ENCODE measurements at places on chromosomes 6 and 20. TPM values are rescaled to one million over a fixed set of nuclear protein-coding genes. Genes with fewer than 3 reads are reported as not detected.

Gene PTPRA
- total RNA-seq = 19.5 TPM

Gene C6orf132
- 10.5 TPM for total RNA-seq

Gene RALGAPB
- total RNA-seq = 14.1 TPM

Gene GABRR1
- not detected for total RNA-seq

Gene ERVFRD-1
- total RNA-seq = not detected

Gene TCF19
- total RNA-seq = 2.4 TPM

Gene MAS1
- total RNA-seq = not detected

Gene MOG
- total RNA-seq = not detected

Gene TFAP2A
- total RNA-seq = 0.31 TPM

Gene LAMA2
- total RNA-seq = 9.7 TPM

Gene HSPA1L
- total RNA-seq = 0.51 TPM

Gene DNMT3B
- total RNA-seq = 3.2 TPM

Gene TUBB2B
- total RNA-seq = 4.5 TPM

Gene TRIM10
- not detected for total RNA-seq

Gene KIAA1755
- 1.4 TPM for total RNA-seq

Gene PACSIN1
- 0.67 TPM for total RNA-seq

Gene CEBPB
- 35.1 TPM for total RNA-seq

Gene WDR46
- 27.5 TPM for total RNA-seq

Gene POM121L2
- not detected for total RNA-seq

Gene THBD
- total RNA-seq = 3.7 TPM

Gene CTAGE9
- total RNA-seq = not detected

Gene DDX43
- total RNA-seq = 0.31 TPM

Gene SCRT2
- total RNA-seq = not detected

Gene ZNF512B
- 8.9 TPM for total RNA-seq

Gene VARS1
- 29.4 TPM for total RNA-seq

Gene ASIP
- not detected for total RNA-seq

Gene SLC22A7
- not detected for total RNA-seq

Gene TPX2
- total RNA-seq = 0.79 TPM

Gene TNNC2
- not detected for total RNA-seq

Gene SLC17A1
- not detected for total RNA-seq

Gene PRKN
- 1.9 TPM for total RNA-seq

Gene SLC17A9
- 1.3 TPM for total RNA-seq

Gene NELFCD
- total RNA-seq = 17.3 TPM

Gene SLPI
- 22.1 TPM for total RNA-seq

Gene RBPJL
- total RNA-seq = 421 TPM

Gene CEP85L
- 7.4 TPM for total RNA-seq

Gene IL17A
- not detected for total RNA-seq

Gene SPATA25
- 0.83 TPM for total RNA-seq

Gene CRYBG1
- 3.9 TPM for total RNA-seq

Gene SNAI1
- total RNA-seq = 0.58 TPM

Gene TFAP2C
- total RNA-seq = 0.46 TPM

Gene GTSF1L
- not detected for total RNA-seq

Gene CGA
- not detected for total RNA-seq

Gene TSHZ2
- total RNA-seq = 3.4 TPM

Gene ADGRF5
- 4.5 TPM for total RNA-seq

Gene CST4
- total RNA-seq = not detected

Gene JAG1
- total RNA-seq = 60.1 TPM

Gene BLCAP
- 22.7 TPM for total RNA-seq

Gene BPI
- not detected for total RNA-seq

Gene MUC21
- total RNA-seq = not detected

Gene MAP1LC3A
- 19.7 TPM for total RNA-seq

Gene CABLES2
- 1.9 TPM for total RNA-seq

Gene LEMD2
- 34.5 TPM for total RNA-seq

Gene CTSA
- 97.8 TPM for total RNA-seq

Gene RHAG
- not detected for total RNA-seq

Gene PIGT
- total RNA-seq = 35.3 TPM

Gene F13A1
- 46.9 TPM for total RNA-seq

Gene TRIM15
- total RNA-seq = not detected

Gene CLDN20
- not detected for total RNA-seq
